CD4-positive, alpha-beta T cell treated with Interferon alpha-2 for 1 hour (primary cell): ENCODE measurements at places on chromosomes 11 and 22.
A peak's percentile ranks its signal among the peaks of the same experiment; 100 is the strongest.

GRCh38 chr22:43829904-43830851, 18.1 kb upstream of the EFCAB6 start:
- no peak for DNase-seq

- DNase-seq, result no peak
Measured at GRCh38 chr22:49849161-49850020, 4.3 kb upstream of the ZBED4 start.

GRCh38 chr22:27438271-27438980, 363.1 kb downstream of the MN1 start:
- no peak for DNase-seq

DNA sequence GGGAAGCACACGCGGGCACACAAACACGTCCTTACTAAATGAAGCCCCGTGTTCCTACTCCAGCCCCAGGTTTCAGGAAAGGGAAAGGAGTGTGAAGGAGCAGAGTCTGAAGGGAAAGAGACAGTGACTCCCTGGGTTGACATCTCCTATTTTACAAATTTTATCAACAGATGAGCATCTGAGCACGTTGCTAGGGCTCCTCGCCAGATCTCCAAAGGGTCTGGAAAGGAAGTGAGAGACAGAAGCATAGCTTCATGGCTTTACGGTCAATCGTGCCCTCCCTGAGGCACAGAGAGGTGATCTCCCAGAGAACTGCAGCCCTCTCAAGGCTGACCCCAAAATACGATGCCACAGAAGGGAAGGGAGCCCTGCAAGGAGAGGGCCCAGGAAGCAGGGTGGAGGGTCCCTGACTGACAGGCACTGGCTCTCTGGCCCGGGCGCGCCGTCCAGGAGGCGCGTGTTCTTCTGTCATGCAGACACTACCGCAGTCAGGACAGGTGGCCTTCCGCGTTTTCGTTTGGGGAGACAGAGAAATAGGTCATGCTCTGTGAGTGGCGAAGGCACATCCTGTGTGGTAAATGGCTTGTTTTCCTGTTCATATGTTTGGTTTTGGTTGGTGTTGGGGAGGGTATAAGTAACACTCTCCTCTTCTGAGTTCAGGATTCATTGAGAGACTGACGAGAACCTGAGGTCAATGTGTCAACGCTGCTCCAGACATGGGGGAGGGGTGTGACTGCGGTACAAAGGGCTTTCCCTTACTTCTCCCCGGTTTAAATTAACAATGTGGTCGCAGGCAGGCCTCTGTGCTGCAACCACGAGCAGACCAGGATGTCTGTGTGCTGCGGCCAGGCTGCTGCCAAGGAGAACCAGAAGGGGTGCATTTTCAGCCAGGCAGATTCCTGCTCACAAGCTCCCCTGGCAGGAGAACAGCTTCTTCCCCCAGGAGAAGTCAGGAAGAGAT, 813.3 kb downstream of the OPCML start:
- peak; percentile 13 for DNase-seq

GRCh38 chr11:111801135-111801534, 34.9 kb upstream of the PPP2R1B start:
- DNase-seq, result no peak
